ENCODE measurements at places on chromosomes 6 and 20.

- DNase-seq: no peak
Measured at GRCh38 chr6:26538572-26538902, 371 bp downstream of the HMGN4 start.

DNA sequence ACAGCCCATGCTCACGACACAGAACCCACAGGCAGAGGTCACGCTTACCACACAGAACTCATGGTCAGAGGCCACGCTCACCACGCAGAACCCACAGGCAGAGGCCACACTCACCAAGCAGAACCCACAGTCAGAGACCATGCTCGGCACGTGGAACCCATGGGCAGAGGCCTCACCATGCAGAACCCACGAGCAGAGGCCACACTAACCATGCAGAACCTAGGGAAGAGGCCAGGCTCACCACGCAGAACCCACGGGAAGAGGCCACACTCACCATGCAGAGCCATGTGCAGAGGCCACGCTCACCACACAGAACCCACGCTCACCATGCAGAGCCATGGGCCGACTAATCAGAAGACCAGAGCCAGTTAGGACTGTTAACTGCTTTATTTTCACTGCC, 203.2 kb upstream of the THBS2 start:
- DNase-seq: no peak

DNA sequence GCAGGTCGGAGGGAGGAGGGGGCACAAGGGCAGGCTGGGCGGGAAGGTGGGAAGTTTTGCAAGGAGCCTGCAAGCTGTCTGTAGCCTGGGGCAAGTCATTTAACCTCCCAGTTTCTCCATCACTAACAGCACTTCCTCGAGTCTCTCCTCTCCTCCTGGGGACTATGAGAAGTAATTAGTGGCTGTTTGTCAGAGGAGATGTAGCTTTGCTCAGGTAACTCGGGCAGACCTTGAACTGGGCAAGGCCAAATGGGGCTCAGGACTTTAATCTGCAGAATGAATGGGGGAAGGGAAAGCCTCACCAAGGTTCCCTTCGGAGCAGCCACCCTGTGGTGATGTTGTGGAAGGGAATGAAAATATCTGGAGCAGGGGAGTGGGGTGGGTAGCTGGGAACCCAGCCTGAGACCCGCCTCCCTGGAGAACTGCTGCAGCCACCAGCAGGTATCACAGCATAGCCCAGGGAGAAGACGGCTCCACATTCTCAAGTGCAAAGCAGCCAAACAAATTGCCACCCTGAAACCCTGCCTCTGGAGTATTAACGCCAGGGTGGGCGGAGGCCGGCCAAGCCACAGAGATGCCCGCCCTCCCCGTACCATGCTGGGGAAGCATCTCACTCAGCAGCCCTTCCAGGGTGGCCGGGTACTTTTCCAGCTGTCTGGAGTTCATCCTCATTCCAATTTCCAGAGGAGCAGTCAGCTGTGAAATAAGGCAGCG, 6.1 kb upstream of the LEMD2 start:
- no peak for DNase-seq

GRCh38 chr20:20188647-20189046, 136.3 kb downstream of the CFAP61 start:
- DNase-seq: no peak

DNA sequence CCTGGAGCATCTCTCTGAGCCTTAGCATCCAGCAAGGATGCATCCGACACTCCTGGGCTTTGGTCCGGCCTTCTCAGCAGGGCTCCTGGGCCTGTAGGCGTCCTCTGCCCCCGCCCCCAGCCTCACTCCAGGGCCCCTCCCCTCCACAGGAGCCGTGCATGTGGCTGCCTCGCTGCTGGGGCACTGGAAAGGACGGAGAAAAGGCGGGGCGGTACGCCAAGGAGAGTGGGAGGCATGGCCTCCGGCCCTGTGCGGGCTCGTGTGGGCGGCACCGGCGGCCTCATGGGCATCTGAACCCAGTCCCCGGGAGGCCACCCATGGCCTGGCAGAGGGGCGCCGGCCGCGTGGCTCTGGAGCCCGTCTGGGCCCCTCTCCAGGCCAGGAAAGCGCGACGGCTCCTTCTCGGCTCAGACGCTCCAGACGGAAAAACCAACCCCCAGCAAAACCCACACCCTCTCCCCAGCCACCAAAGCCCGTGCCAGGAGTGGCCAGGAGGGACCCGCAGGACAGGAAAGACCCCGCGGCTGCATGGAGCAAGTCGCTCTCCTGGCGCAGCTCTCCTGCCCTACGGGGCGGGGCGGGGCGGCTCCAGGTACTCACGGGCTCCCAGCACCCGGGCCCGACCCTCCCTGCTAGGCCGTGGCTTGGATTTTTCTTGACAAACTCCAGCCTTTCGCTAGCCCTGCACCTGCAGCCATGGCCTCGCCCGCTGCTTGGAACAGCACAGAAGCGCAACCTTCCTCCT, 419.9 kb downstream of the QKI start:
- no peak for DNase-seq

DNA sequence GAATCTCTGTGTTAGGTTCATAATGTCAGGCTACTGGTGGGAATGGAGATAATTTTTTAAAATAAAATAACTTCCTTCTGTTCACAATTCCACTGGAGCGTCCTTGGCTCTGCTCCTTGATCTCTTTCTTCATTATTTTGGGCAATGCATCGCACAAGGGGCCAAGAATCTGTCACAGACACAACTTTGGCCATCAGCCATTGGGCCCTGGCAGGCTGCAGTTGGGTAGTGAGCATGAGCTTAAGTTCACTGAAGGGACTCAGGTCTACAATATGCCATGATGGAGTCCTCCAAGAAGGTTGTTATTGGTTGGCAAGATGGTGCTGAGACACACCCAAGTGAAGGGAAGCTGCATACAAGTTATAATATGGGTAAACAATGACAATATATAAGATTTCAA, 40.0 kb downstream of the CYP39A1 start:
- DNase-seq: no peak

DNA sequence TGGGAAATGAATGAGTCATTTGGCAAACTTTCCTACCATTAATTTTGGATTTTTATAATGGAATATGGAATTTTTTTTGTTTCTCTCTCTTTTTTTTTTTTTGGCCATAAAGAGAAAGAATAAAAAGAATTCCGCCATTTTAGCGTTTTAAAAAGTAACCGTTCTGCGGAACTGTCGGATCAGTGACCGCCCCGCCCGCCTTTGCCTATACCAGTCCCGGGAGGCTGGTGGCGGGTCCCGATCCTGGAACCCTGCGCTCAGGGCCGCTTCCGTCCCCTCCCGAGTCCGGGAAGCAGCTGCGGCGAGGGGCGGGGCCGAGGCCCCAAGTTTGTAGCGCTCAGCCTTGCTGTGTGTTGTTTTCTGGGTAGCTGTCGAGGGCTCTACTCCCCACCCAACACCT, 609 bp downstream of the L3MBTL1 start:
- no peak for DNase-seq

DNA sequence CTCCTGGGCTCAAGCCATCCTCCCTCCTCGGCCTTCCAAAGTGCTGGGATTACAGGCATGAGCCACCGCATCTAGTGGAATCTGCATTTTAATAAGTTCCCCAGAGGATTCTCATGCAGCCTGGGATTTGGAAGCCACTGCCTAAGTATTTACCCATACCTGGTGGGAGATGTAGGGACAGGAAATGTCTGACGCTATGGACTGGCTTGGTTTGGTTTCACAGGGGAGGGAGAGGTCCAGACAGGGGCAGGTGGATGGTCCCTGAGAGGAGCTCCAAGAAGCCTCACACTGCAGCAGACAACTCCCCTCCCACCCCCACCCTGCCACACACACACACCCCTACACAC, 4.4 kb downstream of the VSTM2L start:
- no peak for DNase-seq

GRCh38 chr20:25469558-25469957, 62.1 kb downstream of the GINS1 start:
- no peak for DNase-seq

DNA sequence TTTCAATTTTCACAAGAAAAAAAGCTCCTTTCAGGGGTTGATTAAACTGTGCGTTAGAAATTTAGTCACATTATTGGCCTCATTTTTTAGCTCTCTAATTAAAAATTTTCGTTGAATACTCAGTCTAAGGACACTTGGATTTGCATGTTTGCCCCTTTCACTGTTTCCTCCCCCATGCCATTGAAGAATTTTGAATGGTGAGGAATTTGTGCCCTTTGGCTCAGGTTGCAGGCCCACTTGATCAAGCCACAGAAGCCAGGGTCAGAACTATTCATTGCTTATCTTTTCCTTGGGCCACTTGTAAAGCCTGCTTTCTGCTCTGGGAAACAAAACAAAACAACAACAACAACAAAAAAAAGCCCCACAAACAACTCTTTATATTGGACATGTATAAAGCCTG, 12.2 kb downstream of the LIN28B start:
- no peak for DNase-seq

- DNase-seq: peak; percentile 80
Measured at GRCh38 chr6:135289816-135290215, 108.7 kb downstream of the MYB start.

DNA sequence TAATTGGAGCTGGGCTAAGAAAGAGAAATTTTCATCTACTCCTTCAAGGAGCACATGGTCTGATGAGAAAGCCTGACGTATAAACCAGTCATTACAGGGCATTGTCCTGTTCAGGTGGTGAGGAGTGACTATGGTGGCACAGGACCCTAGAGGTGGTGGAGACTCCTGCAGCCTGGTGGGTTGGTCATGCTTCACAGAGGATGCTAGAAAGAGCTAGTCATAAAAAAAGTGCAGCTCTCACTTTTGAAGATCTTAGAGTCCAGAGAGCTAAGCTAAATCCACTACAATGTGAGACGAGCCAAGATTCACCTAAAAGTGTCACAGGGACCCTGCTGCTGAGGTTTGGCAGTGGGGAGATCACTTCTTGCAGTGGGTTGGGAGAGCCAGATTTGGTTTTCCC, 9.8 kb upstream of the ZNF831 start:
- DNase-seq: no peak

GRCh38 chr6:19041906-19042305, 654.8 kb downstream of the RNF144B start:
- DNase-seq: no peak

DNA sequence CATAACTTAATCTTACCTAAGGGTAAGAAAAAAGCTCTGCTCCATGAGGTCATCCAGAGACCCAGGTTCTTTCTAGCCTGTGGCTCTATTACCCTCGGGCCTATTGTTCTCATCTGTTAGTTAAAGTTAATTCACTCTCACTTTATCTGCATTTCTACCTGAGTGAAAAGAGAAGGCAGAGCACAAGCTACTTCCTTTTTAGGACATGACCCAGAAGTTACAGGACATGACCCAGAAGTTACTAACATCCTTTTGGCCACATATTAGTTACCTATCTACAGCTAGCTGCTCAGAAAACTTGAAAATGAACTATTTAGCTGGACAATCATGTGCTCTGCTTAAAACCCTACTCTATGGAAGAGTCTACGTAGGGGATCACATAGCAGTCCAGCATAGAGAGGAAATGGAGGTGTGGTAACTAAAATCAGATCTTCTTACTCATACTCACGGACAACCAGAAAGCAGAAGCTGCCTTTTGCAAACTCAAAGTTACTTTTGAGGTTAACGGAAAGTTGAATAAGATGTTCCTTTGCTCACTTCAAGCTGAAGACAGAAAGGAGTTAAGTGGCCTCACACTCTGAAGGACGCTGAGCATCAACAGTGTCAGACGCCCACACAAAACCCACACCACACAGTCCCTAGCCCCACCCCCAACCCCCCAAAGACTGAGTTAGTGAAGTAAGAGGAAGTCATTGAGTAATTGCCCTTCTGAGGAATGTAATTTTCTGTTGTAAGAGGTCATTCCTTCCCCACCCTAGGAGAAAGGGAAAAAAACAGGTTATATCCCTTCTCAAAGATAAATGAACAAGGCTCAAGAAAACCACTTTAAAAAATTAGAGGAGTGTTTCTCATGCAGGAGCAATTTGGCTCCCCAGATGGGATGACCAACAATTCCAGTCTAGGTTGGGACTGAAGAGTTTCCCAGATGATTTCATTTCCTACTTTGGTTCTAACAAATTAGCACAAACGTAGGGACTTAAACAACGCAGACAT, 45.9 kb upstream of the TAB2 start:
- DNase-seq: no peak

DNA sequence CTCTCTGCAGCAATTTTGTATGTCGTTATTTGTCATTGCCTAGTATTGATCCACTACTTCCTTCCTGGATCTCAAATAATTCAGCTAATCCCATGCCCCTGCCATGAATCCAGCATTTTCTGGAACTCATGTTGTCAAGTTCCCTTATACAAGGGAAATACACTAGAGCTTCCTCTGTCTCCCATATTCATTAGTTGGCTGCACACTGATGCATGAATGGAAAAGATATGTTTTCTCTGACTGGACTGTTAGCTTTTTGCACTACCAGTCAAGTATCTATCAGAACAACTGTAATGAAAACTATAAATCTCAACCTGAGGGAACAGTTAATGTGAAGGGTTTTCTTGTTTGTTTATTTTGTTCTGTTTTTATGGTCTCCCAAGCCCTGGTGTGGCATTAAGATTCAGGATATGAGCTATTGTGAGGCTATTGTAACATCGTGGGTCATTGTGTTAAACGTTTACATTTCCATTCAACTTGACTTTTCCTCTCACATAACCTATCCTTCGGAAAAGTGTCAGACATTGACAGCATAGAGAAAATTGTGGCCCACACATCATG, 102.5 kb upstream of the FAM8A1 start:
- DNase-seq: no peak

GRCh38 chr6:156780102-156780641, 3.0 kb downstream of the ARID1B start:
- DNase-seq: peak; percentile 64

DNA sequence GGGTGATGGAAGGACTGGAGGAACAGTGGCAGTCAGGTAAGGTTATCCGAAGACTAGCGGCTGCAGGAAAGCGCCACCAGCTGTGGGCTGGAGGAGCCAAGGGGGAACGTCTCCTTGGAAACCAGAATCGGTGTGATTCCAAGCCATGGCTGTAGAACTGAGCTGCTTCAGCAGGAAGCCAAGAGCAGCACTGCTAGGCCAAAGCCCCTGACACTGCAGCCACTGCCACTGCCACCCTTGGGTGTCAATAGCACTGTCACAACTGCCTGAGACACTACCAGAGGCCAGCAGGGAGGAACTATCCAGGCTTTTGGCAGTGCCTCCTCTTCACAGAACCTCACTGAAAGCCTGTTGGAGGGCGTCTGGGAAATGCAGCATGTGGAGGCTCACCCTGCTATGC, 289.6 kb upstream of the SUPT3H start:
- DNase-seq: no peak

GRCh38 chr6:131946992-131947955, 3.9 kb downstream of the CCN2 start:
- no peak for DNase-seq

GRCh38 chr20:46350201-46350985, 42.1 kb upstream of the CDH22 start:
- DNase-seq: no peak

GRCh38 chr6:113842165-113842564, 15.0 kb upstream of the MARCKS start:
- no peak for DNase-seq

Data from NCI-H2171 (cell line).